Left lobe of liver (tissue), 2 donors: ENCODE measurements at places on chromosomes 11 and 22.

GRCh38 chr11:86623041-86623621 lies 49.3 kb downstream of the ME3 start:
- no peak for DNase-seq

DNA sequence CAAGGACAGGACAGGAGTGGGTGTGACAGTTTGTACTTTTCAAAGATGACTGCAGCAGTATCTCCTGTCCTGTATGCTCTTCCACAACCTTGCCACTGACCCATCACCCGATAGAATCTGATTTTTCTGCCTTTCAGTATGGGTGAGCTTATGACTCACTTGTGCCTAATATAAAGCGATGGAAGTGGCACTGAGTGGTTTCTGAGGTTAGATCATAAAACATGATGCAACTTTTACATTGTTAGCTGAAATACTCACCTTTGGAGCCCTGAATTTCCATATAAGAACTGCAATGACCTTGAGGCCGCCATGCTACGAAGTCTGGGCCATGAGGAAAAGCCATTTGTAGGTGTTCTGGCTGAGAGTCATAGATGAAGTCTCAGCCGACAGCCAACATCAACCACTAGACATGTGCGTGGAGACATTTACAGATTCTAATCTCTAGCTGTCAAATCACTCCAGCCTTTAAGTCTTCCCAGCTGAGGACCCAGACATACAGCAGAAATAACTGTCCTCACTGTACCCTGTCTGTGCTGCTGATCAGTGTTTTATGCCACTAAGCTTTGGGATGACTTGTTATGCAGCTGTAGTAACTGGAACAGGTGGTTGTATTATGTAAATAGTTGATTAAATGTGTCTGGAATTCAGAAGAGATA lies 105.9 kb upstream of the ARHGAP20 start:
- DNase-seq, result no peak

DNA sequence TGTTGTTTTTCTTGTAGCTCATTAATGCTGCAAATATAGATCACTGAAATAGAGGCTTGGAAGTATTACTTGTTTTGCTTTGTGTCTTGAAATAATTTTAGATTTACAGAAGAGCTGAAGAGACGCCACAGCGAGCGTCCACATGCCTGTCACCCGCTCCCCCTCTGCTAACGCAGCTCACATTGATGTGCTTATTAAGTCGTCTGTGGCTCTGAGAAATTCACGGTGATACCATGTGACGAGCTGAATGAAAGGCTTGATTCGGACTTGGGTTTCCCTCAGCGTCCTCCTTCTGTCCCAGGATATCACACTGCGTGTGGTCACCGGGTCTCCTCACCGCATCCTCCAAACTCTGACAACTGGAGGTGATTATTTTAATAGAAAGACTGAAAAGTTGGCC lies 365.4 kb downstream of the BRD1 start:
- no peak for DNase-seq

- DNase-seq, result no peak
These were observed 29.6 kb upstream of the SNX19 start for GRCh38 chr11:130945896-130946295.
